ENCODE measurements at places on chromosomes 11 and 22.

GRCh38 chr11:34721646-34722045 is 100.8 kb downstream of the EHF start:
- DNase-seq = no peak

- DNase-seq = no peak
Observed at GRCh38 chr11:8740129-8740528, 57.5 kb downstream of the RPL27A start.

DNA sequence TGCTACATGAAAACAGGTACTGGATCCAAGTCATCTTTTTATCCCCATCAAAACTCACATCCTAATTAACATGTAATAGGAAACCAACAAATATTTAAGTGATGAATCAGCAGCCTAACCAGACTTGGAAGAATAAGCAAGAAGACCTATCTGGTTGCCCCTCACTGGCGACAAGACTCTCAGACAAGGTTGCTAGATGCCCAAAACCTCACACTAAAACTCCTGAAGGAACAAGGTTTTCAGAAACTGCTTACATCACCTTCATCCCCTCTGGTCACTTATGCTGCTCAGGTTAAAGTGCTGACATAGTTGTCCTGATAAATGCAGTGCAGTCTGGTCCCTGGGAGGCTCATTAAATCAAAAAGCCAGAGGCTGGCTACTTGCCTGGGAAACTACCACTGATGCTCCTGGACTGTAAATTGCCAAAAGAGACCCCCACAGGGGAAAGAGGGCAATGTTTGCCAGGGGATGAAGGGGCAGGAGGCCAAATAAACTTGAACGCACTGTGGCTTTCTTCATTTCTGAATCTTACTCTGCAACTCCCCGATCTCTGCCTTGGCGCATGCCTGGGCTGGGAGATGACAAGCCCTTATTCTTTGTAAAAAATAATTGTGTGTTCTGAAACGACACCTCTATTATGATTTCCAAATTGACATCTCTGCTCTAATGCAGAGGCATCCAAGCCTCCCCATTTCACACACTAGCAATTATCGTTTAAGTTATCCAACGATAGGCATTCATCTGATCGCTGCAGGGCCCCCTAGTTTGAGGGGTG is 72.7 kb downstream of the AMBRA1 start:
- DNase-seq = no peak

GRCh38 chr11:33910296-33910957 is 18.6 kb upstream of the LMO2 start:
- no peak for DNase-seq

GRCh38 chr11:102914238-102915043 is 39.7 kb upstream of the MMP12 start:
- DNase-seq = no peak

- DNase-seq = no peak
Observed at GRCh38 chr11:45413156-45413858, 127.2 kb upstream of the SYT13 start.

Data from NCI-H1092 treated with DMSO at 0.1 percent for 48 hours (cell line).